ENCODE measurements at places on chromosomes 13 and 19.

GRCh38 chr19:6378041-6378440, 2.3 kb upstream of the PSPN start:
- DNase-seq = no peak

DNA sequence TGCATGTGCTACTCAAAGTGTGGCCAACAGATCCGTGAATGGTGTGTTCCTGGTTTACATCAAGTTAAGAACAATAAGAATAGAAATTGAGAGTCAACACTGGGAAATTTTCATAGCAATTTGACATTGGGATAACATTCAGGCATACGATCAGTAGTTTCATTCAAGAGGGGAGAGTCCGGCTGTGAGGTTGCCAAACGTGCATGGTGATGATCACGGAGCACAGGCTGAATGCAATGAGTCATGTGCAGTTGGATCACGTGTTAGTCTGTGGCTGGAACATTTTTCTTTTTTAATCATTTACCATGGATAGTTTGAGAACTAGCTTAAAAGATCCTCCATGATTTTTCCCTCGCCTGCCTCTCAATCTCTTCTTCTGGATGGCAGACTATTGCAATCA, 2.5 kb upstream of the DCT start:
- DNase-seq = no peak

DNA sequence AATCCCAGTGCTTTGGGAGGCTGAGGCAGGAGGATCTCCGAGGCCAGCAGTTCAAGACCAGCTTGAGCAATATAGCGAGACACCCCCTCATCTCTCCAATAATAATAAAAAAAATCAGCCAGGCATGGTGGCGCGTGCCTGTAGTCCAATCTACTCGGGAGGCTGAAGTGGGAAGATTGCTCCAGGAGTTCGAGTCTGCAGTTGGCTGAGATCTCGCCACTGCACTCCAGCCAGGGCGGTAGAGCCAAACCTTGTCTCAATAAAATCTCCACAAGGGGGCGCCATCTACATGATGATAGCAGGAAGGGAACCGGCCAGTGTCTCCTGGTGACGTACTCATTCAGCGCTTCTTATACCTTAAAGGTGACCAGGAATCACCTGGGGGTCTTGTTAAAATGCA, 13.6 kb upstream of the C5AR1 start:
- DNase-seq = peak; percentile 82

- DNase-seq = no peak
Observed at GRCh38 chr19:33546656-33547055, 25.1 kb upstream of the PEPD start.

- DNase-seq = no peak
Observed at GRCh38 chr19:2453431-2454025, 3.2 kb downstream of the LMNB2 start.

DNA sequence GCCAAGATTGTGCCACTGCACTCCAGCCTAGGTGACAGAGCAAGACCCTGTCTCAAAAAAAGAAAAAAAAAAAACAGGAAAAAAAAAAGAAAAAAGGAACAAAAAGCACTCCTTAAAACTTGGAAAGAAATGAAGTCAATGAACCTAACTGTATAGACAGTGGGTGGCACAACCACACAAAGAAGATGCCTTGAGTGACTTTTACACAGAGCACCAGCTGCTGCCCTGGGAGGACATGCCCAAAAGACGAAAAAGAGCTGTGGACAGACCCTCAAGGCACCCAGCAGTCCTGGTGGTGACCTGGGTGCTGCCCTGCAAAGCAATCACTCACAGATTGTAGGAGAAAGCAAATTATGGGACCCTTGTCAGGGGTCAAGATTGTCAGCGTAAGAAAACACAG, 5.9 kb upstream of the LAMP1 start:
- no peak for DNase-seq

DNA sequence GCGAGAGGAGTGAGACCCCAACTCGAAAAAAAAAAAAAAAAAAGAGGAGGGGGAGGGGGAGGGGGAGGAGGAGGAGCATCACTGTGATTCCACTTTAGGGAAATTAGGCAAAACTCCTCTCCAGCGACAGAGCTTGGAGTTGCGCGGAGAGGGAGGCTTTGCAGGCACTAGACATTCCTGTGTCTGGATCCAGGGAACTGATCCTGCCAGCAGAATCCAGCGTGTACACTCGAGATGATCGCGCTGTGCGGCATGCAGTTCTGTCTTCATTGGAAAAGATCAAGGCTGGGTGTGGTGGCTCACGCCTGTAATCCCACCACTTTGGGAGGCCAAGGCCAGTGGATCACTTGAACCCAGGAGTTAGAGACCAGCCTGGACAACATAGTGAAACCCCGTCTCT, 29.6 kb upstream of the KLF2 start:
- DNase-seq = no peak

All from GM20000 (cell line).